Posterior vena cava (tissue), 2 donors: ENCODE measurements at places on chromosomes 12 and 14. TPM values are rescaled to one million over a fixed set of nuclear protein-coding genes. Genes with fewer than 3 reads are reported as not detected.

KRT74 gene
- not detected for total RNA-seq

RHOJ gene
- 19.8 TPM for total RNA-seq

ACVR1B gene
- 20.0 TPM for total RNA-seq

NGB gene
- not detected for total RNA-seq

KRT2 gene
- total RNA-seq = not detected

PRB2 gene
- not detected for total RNA-seq

PRKD1 gene
- 44.2 TPM for total RNA-seq

KLRK1 gene
- total RNA-seq = 1.9 TPM

ALKBH2 gene
- total RNA-seq = 13.3 TPM

FAM181A gene
- not detected for total RNA-seq
